ENCODE measurements at places on chromosomes 4 and X.

- DNase-seq, result no peak
These were observed 2.9 kb downstream of the CLOCK start for GRCh38 chr4:55543858-55544257.

DNA sequence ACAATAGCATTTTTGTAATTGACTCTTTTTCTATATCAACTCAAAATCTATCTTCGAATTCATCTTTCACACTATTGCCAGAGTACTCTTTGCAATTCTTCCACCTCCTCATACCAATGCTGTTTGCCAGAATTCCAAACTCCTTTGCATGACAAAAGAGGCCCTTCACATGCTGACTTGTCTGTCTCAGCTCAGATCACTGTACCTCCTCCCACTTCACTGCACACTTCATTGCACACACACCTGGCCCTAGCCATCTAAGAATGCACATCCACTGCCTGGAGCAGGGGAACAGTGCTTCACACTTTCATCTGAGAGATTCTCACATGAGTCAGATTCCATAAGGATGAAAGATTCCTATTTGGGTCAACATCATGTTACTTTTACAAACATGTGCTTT lies 56.5 kb downstream of the PRDM5 start:
- no peak for DNase-seq

GRCh38 chr4:5839751-5840674 lies 52.9 kb downstream of the CRMP1 start:
- no peak for DNase-seq

DNA sequence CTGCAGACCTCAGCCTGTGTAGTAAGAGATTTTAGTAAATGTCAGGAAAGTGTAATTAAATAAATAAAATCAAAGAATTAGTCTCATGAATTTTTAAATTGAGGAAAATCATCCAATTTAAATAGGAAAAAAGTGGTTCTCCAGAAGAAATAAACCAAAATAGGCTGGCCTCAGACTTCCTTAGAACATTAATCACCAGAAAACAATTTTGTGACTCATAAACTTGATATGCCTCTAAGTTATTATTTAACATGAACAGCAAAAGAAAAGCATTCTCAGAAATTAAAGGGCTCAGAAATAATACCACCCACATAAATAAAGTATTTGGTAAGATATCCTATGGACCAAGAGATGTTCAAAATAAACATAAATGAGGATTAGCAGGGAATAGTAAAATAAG lies 14.3 kb downstream of the FAM47B start:
- no peak for DNase-seq

DNA sequence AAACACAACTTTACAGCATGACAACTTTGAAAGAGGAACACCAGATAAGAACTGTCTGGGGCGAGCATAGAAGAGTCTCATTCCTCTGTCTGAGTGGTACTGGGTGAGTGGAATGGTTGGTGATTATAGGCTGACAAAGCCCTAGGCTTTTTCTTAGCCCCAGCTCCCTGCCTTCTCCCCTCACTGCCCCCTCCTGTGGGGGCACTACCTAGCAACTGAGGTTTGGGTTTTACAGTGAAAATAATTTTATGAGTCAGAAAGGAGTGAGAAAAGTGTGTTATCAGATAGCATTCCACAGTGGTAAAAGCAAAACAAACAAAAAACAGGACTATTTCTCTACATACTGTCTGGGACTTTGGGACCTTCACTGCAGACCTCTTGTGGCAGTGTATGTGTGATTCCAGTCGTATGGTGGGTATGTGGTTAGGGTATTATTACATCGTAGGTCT lies 10.5 kb upstream of the TMEM165 start:
- DNase-seq, result no peak

All from stimulated activated CD8-positive, alpha-beta memory T cell treated with anti-CD3 and anti-CD28 coated beads, Interleukin-4, amount 100 ng/mL, for 4 hours (primary cell).